ENCODE measurements at places on chromosomes 13 and 19. TPM values are rescaled to one million over a fixed set of nuclear protein-coding genes. Genes with fewer than 3 reads are reported as not detected.

GRCh38 chr19:12647490-12648071 lies 19.0 kb downstream of the MAN2B1 start:
- peaks cover 23% of the 10 kb centered on the region for H3K36me3 ChIP-seq
- no peaks in the 10 kb centered on the region for H3K4me1 ChIP-seq
- H3K27me3 ChIP-seq = peaks cover 8% of the 10 kb centered on the region
- no peak for DNase-seq

DNA sequence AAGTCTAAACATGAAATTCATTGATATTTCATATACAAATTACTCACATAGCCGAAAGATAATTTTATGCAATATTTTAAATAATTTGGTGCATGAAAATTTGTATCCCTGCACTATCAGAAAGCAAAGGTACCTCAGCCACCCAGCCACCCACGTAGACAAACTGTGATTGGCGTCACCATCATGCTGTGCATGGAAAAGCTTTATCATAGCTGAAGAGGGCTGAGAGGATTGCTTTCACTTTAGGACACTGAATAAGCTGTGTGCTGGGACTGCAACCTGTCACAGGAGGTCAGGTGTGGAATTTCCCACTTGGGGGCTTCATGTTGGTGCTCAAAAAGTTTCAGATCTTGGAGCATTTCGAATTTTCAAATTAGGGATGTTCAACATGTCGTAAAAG lies 96.3 kb downstream of the MYCBP2 start:
- no peak overlapping the region for H3K4me3 ChIP-seq
- H3K4me1 ChIP-seq = no peaks in the 10 kb centered on the region
- no peak overlapping the region for H3K27ac ChIP-seq
- no peaks in the 10 kb centered on the region for H3K36me3 ChIP-seq
- DNase-seq = no peak

GRCh38 chr19:51514866-51515481 lies 13.4 kb upstream of the SIGLEC12 start:
- no peak overlapping the region for H3K27ac ChIP-seq
- no peaks in the 10 kb centered on the region for H3K36me3 ChIP-seq
- peaks cover 2% of the 10 kb centered on the region for H3K27me3 ChIP-seq
- H3K4me1 ChIP-seq = no peaks in the 10 kb centered on the region
- peak; percentile 49 for DNase-seq
- H3K4me3 ChIP-seq = no peak overlapping the region

DNA sequence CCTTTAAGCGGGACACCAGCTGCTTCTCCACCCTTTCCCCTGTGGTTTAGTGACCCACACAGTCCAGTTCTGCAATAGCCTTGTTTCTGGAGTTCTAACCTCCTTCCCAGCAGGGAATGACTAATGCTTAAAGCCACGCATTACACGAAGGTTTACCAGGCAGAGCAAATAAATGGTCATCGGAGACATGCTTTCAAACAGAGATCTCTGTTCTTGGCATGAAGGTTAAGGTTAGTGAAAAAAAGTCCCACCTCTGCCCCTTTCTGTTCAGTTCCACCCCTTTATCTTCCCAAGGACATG lies 25.3 kb upstream of the MEDAG start:
- H3K4me1 ChIP-seq = no peaks in the 10 kb centered on the region
- DNase-seq = no peak
- no peak overlapping the region for H3K4me3 ChIP-seq
- H3K27ac ChIP-seq = no peak overlapping the region
- no peaks in the 10 kb centered on the region for H3K27me3 ChIP-seq

DNA sequence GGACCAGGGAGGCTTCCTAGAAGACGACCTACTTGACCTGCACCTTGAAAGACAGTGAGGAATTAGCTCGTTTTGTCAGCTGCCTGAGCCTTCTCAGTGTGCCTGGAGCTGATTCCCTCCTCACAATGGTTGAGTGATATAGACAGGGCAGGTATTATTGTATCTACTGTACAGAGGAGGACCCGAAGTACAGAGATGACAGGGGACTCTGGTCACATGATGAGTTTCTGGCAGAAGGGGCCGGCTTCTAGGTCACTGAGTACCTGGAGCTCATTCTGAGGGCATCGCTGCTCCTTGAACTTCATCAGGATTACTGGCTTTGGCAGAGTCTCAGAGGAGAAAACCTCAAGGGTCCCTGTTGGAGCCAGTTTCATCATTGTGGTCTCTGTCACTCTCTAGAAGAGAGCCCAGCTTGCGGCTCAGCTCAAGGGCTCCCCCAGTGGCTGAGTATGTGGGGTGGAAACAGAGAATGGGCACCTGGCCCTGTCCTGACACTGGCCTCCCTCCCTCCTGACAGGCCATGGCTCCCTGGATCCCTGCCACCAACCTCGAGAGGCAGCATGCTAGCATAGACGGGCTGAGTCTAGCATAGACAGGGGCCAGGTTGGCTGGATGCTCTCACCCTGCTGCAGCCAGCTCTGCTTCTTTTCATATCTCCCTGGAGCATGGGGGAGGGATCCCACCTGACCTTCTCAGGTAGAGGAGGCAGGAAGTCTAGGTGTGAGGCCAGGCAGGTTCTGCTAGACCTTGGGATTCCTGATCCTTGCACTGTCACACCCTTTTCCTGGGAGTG lies 38.7 kb downstream of the NFIX start:
- DNase-seq = no peak
- H3K27ac ChIP-seq = no peak overlapping the region
- H3K27me3 ChIP-seq = no peaks in the 10 kb centered on the region
- H3K4me3 ChIP-seq = no peak overlapping the region
- H3K4me1 ChIP-seq = peaks cover 25% of the 10 kb centered on the region

DNA sequence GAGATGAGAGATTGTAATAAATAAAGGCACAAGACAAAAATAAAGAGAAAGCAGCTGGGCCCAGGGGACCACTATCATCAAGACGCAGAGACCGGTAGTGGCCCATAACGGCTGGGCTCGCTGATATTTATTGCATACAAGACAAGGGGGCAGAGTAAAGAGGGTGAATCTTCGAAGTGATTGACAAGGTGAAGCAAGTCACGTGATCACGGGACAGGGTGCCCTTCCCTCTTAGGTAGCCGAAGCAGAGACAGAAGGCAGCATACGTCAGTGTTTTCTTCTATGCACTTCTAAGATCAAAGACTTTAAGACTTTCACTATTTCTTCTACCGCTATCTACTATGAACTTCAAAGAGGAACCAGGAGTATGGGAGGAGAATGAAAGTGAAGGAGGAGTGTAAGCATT lies 4.6 kb upstream of the PRKCG start:
- H3K27me3 ChIP-seq = peaks cover 37% of the 10 kb centered on the region
- H3K4me1 ChIP-seq = peaks cover 82% of the 10 kb centered on the region
- H3K27ac ChIP-seq = peak overlapping the region; percentile 69
- peaks cover 16% of the 10 kb centered on the region for H3K36me3 ChIP-seq
- no peak overlapping the region for H3K4me3 ChIP-seq

DNA sequence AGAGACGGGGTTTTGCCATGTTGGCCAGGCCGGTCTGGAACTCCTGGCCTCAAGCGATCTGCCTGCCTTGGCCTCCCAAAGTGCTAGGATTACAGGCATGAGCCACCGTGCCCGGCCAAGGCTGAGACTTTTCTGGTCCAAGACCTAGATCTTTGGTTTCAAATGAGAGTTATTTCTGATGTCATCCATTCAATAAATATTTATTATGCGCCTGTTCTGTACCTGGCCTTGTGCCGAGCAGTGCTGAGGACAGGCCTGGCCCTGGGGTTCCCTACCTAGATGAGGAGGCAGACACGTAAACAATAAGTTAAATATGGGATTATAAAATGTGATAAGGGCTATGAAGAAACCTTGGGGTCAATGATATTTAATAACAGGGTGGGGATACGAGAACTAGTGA lies 4.5 kb downstream of the RELB start:
- peaks cover 12% of the 10 kb centered on the region for H3K4me1 ChIP-seq
- H3K27me3 ChIP-seq = no peaks in the 10 kb centered on the region
- no peak overlapping the region for H3K4me3 ChIP-seq
- no peak overlapping the region for H3K27ac ChIP-seq
- no peak for DNase-seq

- H3K27me3 ChIP-seq = no peaks in the 10 kb centered on the region
- no peaks in the 10 kb centered on the region for H3K4me1 ChIP-seq
- no peaks in the 10 kb centered on the region for H3K36me3 ChIP-seq
- H3K27ac ChIP-seq = no peak overlapping the region
- no peak for DNase-seq
These were observed 522.0 kb upstream of the ATXN8OS start for GRCh38 chr13:69585656-69586055.

- no peaks in the 10 kb centered on the region for H3K4me1 ChIP-seq
- H3K36me3 ChIP-seq = no peaks in the 10 kb centered on the region
- no peak overlapping the region for H3K4me3 ChIP-seq
- no peak overlapping the region for H3K27ac ChIP-seq
These were observed 642 bp upstream of the PEG3 start for GRCh38 chr19:56841193-56841543.

- H3K27ac ChIP-seq = peak overlapping the region; percentile 88
These were observed 474 bp upstream of the ZNF780B start for GRCh38 chr19:40056505-40056904.

DNA sequence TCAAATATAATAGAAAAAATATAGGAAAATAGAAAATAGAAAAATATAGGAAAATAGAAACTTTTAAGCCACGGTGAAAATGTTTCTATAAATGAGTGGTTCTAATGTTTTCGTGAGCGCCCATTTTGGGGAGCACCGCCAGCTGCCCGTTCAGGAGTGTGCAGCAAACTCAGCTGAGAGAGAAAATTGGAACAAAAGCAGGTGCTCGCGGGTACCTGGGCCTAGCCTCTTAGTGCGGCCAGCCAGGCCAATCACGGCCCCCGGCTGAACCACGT lies 204 bp upstream of the PDX1 start:
- H3K27ac ChIP-seq = no peak overlapping the region
- no peaks in the 10 kb centered on the region for H3K4me1 ChIP-seq
- H3K27me3 ChIP-seq = peaks cover 99% of the 10 kb centered on the region
- H3K36me3 ChIP-seq = no peaks in the 10 kb centered on the region

- H3K27ac ChIP-seq = no peak overlapping the region
- no peaks in the 10 kb centered on the region for H3K36me3 ChIP-seq
These were observed 592.3 kb downstream of the FGF9 start for GRCh38 chr13:22263185-22263584.

DNA sequence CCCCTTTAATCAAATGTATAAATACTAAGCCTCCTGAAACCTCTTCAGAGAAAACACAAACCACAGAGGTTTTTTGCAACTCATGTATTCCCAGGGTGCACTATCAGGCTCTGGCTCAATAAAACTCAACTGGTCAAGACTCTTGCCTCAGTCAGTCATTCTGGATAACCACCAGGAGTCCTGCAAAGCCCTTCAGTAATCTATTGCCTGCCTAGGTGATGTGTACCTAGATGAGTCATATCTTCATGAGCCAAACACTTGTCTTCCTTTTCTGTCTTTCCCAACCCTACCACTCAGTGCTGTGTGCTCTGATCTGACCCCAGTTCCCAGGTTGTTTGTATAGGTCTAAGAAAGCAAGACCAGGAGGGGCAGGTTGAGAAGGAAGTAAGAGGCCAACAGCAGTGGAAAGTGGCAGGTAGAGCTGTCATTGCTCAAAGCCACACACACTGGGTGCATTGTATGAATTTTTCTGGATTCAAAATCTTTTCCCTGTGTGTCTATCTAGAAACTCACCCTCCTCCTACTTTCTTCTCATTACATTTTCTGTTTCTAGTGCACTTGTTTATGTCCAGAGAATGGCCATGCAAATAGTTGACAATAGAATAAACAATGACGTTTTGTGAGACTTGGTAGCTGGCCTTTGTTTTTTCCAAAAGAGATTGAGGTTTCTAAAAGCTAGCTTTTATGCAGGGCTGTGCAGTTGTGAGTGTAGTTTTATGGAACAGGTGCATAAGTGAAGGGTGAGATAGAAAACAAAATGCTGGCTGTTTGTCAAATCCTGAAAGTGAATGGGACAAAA lies 48.1 kb downstream of the PSG1 start:
- DNase-seq = no peak
- no peaks in the 10 kb centered on the region for H3K27me3 ChIP-seq
- H3K4me3 ChIP-seq = no peak overlapping the region
- no peak overlapping the region for H3K27ac ChIP-seq
- no peaks in the 10 kb centered on the region for H3K36me3 ChIP-seq
- H3K4me1 ChIP-seq = no peaks in the 10 kb centered on the region

- H3K36me3 ChIP-seq = no peaks in the 10 kb centered on the region
- H3K27ac ChIP-seq = no peak overlapping the region
- DNase-seq = no peak
- H3K27me3 ChIP-seq = no peaks in the 10 kb centered on the region
- no peaks in the 10 kb centered on the region for H3K4me1 ChIP-seq
These were observed 359.2 kb upstream of the SGCG start for GRCh38 chr13:22821589-22821988.

- no peaks in the 10 kb centered on the region for H3K4me1 ChIP-seq
- H3K36me3 ChIP-seq = no peaks in the 10 kb centered on the region
- H3K27me3 ChIP-seq = peaks cover 86% of the 10 kb centered on the region
- no peak overlapping the region for H3K4me3 ChIP-seq
- no peak overlapping the region for H3K27ac ChIP-seq
These were observed 1.2 kb upstream of the PLPP2 start for GRCh38 chr19:292281-292884.

GRCh38 chr13:20803180-20803965 lies 29.6 kb upstream of the EEF1AKMT1 start:
- peaks cover 7% of the 10 kb centered on the region for H3K36me3 ChIP-seq
- H3K27me3 ChIP-seq = no peaks in the 10 kb centered on the region
- H3K27ac ChIP-seq = no peak overlapping the region
- no peaks in the 10 kb centered on the region for H3K4me1 ChIP-seq
- H3K4me3 ChIP-seq = no peak overlapping the region

- no peaks in the 10 kb centered on the region for H3K4me1 ChIP-seq
- H3K27me3 ChIP-seq = no peaks in the 10 kb centered on the region
- no peaks in the 10 kb centered on the region for H3K36me3 ChIP-seq
- no peak for DNase-seq
- H3K27ac ChIP-seq = no peak overlapping the region
- H3K4me3 ChIP-seq = no peak overlapping the region
These were observed 8.9 kb upstream of the OR1I1 start for GRCh38 chr19:15072930-15073647.

DNA sequence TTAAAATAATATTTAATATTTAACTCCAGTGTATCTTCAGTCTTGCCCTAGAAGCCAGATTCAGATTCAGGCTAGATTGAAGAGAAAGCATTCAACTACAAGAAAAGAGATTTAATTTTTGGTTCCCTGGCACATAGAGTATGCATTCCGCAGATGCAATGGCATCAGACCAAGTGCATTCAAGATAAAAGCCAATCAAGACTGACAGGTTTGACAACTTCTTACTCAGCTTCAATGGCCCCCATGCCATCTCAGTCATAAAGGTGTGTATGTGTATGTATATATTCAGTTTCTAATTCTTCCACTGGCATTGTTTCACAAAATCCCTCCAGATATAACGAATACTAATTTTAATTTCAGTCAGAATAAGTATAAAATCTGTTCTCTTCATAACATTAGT lies 650.8 kb upstream of the GPC6 start:
- no peaks in the 10 kb centered on the region for H3K27me3 ChIP-seq
- no peaks in the 10 kb centered on the region for H3K4me1 ChIP-seq
- no peak overlapping the region for H3K4me3 ChIP-seq
- no peak overlapping the region for H3K27ac ChIP-seq

Gene KCNK6
- total RNA-seq = 3.4 TPM

Gene MPND
- 7.8 TPM for total RNA-seq

Gene SYCN
- not detected for total RNA-seq

Gene HOMER3
- total RNA-seq = 10.1 TPM

Gene SGCG
- 0.19 TPM for total RNA-seq

Gene ELAVL3
- 0.09 TPM for total RNA-seq

Gene KIR2DL3
- not detected for total RNA-seq

Gene GSK3A
- 12.7 TPM for total RNA-seq
